ENCODE measurements at places on chromosomes 1 and 21. TPM values are rescaled to one million over a fixed set of nuclear protein-coding genes. Genes with fewer than 3 reads are reported as not detected.

DNA sequence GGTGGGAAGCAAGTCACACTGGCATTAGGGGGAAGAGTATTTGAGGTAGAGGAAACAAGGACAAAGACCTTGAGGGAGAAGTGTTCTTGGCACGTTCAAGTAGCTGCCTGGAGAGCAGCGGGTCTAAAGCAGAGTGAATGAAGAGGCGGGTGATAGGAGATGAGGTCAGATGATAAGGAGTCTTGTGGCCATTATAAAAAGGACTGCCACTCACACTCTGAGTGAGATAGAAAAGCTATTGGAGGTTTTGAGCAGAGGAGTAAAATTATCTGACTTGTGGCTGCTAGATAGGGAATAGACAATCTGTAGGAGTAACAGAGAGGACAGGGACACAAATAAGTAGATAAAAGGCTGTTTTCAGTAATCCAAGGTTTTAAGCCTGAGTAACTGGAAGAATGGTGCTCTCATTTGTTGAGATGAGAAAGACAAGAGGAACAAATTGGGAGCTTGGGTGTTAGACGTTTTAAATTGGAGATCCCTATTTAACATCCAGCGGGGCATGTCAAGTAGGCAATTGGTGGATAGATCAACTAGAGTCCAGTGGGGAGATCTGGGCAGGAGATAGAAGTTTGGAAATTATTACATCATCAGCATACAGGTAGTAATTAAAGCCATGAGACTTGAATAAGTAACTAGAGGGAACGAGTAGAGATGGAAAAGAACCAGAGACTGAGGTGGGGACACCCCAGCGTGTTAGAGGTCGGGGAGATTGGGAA lies 43.7 kb downstream of the HENMT1 start:
- H3K27me3 ChIP-seq, result no peaks in the 10 kb centered on the region
- H3K4me1 ChIP-seq, result no peaks in the 10 kb centered on the region
- H3K36me3 ChIP-seq, result peaks cover 3% of the 10 kb centered on the region
- H3K4me3 ChIP-seq, result no peak overlapping the region
- DNase-seq, result no peak

GRCh38 chr21:31872452-31873274 lies at the start of gene HUNK:
Gene HUNK (plus strand): TSS chr21:31873020. CDS start chr21:31873675, 655 bp downstream.
- peaks cover 50% of the 10 kb centered on the region for H3K27me3 ChIP-seq
- peak within 1 kb of the TSS; percentile 56 for H3K4me3 ChIP-seq
- no peaks in the 10 kb centered on the region for H3K36me3 ChIP-seq
- no peak within 1 kb of the TSS for H3K27ac ChIP-seq
- H3K4me1 ChIP-seq, result peaks cover 6% of the 10 kb centered on the region

GRCh38 chr1:206854401-206855129 lies 10.9 kb upstream of the IL20 start:
- H3K27ac ChIP-seq, result no peak overlapping the region
- no peaks in the 10 kb centered on the region for H3K36me3 ChIP-seq
- no peaks in the 10 kb centered on the region for H3K27me3 ChIP-seq

DNA sequence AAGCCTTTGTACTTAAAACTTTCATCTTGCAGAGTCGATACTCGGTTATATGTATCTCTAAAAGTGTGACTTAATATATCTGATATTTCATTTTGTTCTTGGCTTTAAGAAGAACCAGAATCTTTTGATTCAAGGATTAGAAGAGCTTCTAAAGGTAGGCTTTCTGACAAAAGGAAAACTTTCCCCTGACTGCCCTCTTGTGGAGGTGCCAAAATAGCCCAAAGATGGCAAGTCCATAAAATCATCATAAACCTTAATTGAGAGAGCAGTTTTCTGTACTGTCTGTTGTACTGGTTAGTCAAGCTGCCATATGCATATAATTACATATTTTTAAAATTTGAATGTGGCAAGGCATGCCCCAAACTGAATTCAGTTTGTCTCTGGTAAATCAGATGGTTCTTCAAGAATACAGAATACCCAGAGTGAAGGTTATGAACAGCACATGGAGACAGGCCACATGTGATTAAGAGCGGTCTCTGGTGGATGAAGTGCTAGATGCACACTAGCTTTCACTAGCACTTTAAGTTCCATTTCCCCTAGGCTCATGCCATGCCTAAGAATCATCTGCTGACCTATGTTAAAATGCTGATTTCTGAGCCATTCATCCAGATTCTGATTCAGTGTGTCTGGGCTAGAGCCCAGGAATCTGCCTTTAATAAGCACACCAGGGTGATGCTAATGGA lies 27.7 kb upstream of the ELAVL4 start:
- H3K27ac ChIP-seq, result no peak overlapping the region
- H3K4me3 ChIP-seq, result no peak overlapping the region

DNA sequence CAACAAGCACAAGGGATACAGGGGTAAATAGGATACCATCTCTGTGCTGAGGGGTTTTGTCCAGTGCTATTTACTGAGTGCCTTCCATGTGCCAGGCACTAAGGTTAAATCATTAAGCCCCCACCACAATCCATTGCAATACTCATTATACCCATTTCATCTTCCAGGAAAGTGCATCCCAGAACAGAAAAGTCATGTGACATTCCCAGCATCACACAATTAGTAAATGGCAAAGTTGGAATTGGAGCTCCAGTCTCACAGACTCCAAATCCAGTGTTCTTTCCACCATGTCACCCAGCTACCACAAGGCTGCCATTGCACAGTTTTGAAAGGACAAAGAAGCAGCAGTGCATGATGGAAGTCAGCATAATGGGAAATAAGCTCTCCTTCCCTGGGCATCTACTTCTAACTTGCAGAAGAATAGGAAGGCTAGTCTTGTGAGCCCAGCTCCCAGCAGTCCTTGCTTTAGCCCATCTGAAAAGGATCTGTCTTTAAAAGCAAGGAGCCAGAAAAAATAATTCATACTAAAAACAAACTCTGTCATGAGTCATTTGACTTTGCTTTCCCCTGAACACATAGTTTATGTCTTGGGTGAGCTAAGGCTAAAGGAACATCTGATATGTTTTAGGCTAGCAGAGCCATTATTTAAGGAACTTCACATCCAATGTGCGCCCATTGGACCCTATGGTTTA lies 111.4 kb upstream of the HOOK1 start:
- no peak overlapping the region for H3K4me3 ChIP-seq
- no peaks in the 10 kb centered on the region for H3K36me3 ChIP-seq
- H3K4me1 ChIP-seq, result peaks cover 6% of the 10 kb centered on the region

- H3K27ac ChIP-seq, result no peak overlapping the region
- no peak for DNase-seq
- peaks cover 2% of the 10 kb centered on the region for H3K36me3 ChIP-seq
- H3K4me1 ChIP-seq, result no peaks in the 10 kb centered on the region
- H3K4me3 ChIP-seq, result no peak overlapping the region
- H3K27me3 ChIP-seq, result peaks cover 3% of the 10 kb centered on the region
Observed at GRCh38 chr1:30478799-30479563, 244.4 kb downstream of the MATN1 start.

GRCh38 chr1:109498161-109498801 lies 4.4 kb downstream of the CYB561D1 start:
- H3K4me3 ChIP-seq, result no peak overlapping the region
- no peaks in the 10 kb centered on the region for H3K27me3 ChIP-seq
- peak overlapping the region; percentile 69 for H3K27ac ChIP-seq
- DNase-seq, result peak; percentile 57

- H3K36me3 ChIP-seq, result no peaks in the 10 kb centered on the region
- H3K27me3 ChIP-seq, result peaks cover 20% of the 10 kb centered on the region
- no peaks in the 10 kb centered on the region for H3K4me1 ChIP-seq
- H3K27ac ChIP-seq, result no peak overlapping the region
- no peak for DNase-seq
Observed at GRCh38 chr1:87182611-87183010, 146.1 kb upstream of the LMO4 start.

GRCh38 chr1:226593541-226593940 lies 45.0 kb downstream of the STUM start:
- H3K4me3 ChIP-seq, result no peak overlapping the region
- no peaks in the 10 kb centered on the region for H3K36me3 ChIP-seq
- H3K27ac ChIP-seq, result no peak overlapping the region
- DNase-seq, result no peak
- H3K27me3 ChIP-seq, result peaks cover 2% of the 10 kb centered on the region
- H3K4me1 ChIP-seq, result no peaks in the 10 kb centered on the region

DNA sequence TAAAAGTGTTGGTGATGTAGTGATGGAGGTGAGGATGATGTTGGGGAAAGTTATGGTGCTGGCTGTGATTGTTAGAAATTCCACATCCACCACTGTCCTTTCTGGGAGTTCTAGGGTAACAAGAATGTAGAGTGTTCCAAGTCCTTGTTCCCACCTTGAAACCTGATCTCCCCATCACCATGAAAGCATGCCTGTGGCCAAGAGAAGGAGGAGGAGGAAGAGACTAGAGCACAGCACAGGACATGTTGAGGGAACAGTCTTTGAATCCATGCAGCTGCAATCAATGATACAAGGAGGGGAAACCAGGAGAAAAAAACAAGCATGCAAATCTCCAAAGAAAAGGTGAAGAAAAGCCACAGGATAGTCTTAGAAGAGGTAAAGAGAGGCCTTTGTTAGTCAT lies 45.9 kb upstream of the ARTN start:
- no peak overlapping the region for H3K4me3 ChIP-seq
- H3K27me3 ChIP-seq, result no peaks in the 10 kb centered on the region
- H3K4me1 ChIP-seq, result no peaks in the 10 kb centered on the region
- H3K27ac ChIP-seq, result no peak overlapping the region
- no peaks in the 10 kb centered on the region for H3K36me3 ChIP-seq

DNA sequence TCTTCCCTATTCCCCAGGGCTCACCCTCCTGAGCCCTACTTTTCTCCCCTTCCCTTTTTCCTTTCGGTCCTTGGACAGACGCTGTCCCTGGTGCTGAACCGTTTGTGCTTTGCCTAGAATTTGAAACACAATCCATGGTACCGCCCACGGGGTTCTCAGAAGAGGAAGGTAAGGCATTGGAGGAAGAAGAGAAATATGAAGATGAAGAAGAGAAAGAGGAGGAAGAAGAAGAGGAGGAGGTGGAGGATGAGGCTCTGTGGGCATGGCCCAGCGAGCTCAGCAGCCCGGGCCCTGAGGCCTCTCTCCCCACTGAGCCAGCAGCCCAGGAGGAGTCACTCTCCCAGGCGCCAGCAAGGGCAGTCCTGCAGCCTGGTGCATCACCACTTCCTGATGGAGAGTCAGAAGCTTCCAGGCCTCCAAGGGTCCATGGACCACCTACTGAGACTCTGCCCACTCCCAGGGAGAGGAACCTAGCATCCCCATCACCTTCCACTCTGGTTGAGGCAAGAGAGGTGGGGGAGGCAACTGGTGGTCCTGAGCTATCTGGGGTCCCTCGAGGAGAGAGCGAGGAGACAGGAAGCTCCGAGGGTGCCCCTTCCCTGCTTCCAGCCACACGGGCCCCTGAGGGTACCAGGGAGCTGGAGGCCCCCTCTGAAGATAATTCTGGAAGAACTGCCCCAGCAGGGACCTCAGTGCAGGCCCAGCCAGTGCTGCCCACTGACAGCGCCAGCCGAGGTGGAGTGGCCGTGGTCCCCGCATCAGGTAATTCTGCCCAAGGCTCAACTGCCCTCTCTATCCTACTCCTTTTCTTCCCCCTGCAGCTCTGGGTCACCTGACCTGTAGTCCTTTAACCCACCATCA lies 10.4 kb downstream of the BCAN start:
- no peak overlapping the region for H3K4me3 ChIP-seq
- H3K36me3 ChIP-seq, result no peaks in the 10 kb centered on the region
- H3K27ac ChIP-seq, result no peak overlapping the region

- peaks cover 30% of the 10 kb centered on the region for H3K4me1 ChIP-seq
- no peak overlapping the region for H3K4me3 ChIP-seq
- no peak for DNase-seq
- H3K36me3 ChIP-seq, result peaks cover 1% of the 10 kb centered on the region
- H3K27me3 ChIP-seq, result no peaks in the 10 kb centered on the region
Observed at GRCh38 chr1:89953929-89954328, 41.0 kb upstream of the ZNF326 start.

GRCh38 chr1:192489748-192490147 lies 85.8 kb upstream of the RGS1 start:
- no peaks in the 10 kb centered on the region for H3K36me3 ChIP-seq
- peak; percentile 32 for DNase-seq
- H3K4me3 ChIP-seq, result no peak overlapping the region
- no peak overlapping the region for H3K27ac ChIP-seq
- no peaks in the 10 kb centered on the region for H3K27me3 ChIP-seq

DNA sequence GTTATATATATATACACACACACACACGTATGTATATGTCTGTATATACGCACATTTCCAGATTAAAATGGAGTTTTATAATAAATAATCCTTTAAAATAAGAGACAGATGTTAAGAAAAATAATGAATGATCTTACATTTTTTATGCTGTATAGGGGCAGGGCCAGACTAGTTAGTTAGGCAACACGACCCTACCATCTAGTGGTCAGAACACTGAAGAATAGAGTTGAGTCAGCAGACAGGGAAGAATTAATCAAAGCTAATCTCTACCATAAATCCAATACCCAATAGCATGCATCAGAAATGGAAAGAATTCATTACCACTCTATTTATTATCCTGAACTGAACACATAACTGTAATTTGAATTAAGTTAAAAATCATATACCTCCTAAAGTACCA lies 156.7 kb downstream of the BRINP3 start:
- H3K4me3 ChIP-seq, result no peak overlapping the region
- H3K27me3 ChIP-seq, result no peaks in the 10 kb centered on the region
- no peaks in the 10 kb centered on the region for H3K36me3 ChIP-seq
- H3K27ac ChIP-seq, result no peak overlapping the region
- H3K4me1 ChIP-seq, result no peaks in the 10 kb centered on the region
- DNase-seq, result no peak

DNA sequence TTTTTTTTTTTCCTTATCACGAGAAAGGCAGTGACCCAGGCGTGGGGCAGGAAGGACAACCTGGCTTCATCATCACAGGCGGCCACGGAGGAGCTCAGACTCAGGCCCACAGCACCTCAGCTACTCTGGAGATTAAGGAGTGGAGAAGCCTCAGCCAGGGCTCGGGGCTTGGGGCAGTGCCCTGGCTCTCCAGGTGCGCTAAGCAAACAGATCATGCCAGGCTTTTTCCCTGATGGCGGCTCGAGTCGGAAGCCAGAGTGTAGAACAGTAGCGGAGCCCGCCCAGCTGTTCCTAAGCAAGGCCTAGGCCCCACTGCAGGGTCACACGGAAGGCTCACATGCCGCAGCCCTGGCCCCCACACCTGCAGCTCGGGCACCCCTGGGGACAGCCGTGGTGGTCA lies 70.7 kb downstream of the AGPAT3 start:
- no peak overlapping the region for H3K4me3 ChIP-seq
- H3K4me1 ChIP-seq, result peaks cover 18% of the 10 kb centered on the region
- no peaks in the 10 kb centered on the region for H3K27me3 ChIP-seq
- H3K27ac ChIP-seq, result no peak overlapping the region
- no peak for DNase-seq
- H3K36me3 ChIP-seq, result peaks cover 7% of the 10 kb centered on the region

- peak; percentile 44 for DNase-seq
- peaks cover 82% of the 10 kb centered on the region for H3K27me3 ChIP-seq
- H3K4me1 ChIP-seq, result peaks cover 35% of the 10 kb centered on the region
- peak overlapping the region; percentile 27 for H3K4me3 ChIP-seq
- H3K27ac ChIP-seq, result no peak overlapping the region
Observed at GRCh38 chr1:18643154-18644012, 12.7 kb downstream of the PAX7 start.

MEGF6 gene
- 2.5 TPM for total RNA-seq

IL22RA1 gene
- total RNA-seq, result not detected

HMCN1 gene
- not detected for total RNA-seq
